ENCODE measurements at places on chromosomes 12 and 14. TPM values are rescaled to one million over a fixed set of nuclear protein-coding genes. Genes with fewer than 3 reads are reported as not detected.

HHIPL1 gene
- total RNA-seq: not detected

- DNase-seq: no peak
Observed at GRCh38 chr12:75725521-75726111, 214.2 kb upstream of the KRR1 start.

DNA sequence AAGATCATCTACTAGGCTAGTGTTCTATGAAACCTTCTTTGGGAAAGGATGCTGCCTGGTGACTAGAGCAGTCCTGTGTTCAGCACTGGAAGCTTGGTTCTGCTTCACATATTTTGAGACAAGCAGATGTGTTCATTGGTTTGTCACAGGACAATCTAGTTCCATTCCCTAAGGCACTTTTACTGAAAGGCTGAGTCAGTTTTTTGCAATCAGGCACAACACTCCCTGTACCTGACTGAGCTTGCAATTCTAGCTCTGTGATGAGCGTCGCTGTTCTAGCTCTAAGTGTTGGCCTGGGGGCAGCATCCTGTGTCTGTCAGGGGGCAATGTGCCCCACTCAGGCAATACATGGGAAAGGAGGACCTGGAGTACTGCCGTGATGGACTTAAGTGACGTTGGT, 144.4 kb downstream of the CAND1 start:
- DNase-seq: no peak

GRCh38 chr14:70886421-70887206, 20.6 kb upstream of the PCNX1 start:
- DNase-seq: no peak

DNA sequence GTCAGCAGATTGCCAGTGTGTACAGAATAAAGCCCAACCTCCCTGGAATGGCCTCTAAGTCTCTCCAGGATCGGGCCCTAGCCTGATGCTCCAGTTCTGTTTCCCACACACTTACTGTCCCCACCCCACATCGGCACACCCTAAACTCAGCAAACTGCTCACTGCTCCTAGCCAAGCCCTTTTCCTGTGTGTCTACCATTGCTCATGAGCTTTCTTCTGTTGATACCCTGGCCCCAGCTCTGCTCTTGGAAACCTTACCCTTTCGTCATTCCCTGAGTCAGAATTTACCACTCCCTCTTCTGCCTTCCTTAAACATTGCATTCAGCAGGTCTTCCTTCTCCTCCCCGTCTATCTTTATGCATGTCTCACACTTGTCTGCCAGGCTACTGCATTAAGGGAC, 158.9 kb downstream of the TMX1 start:
- no peak for DNase-seq

Measured in CD4-positive, alpha-beta T cell (primary cell).